Stimulated activated naive CD4-positive, alpha-beta T cell treated with Interleukin-2 at 50 U/mL for 16 hours (primary cell): ENCODE measurements at places on chromosomes 16 and 17.

DNA sequence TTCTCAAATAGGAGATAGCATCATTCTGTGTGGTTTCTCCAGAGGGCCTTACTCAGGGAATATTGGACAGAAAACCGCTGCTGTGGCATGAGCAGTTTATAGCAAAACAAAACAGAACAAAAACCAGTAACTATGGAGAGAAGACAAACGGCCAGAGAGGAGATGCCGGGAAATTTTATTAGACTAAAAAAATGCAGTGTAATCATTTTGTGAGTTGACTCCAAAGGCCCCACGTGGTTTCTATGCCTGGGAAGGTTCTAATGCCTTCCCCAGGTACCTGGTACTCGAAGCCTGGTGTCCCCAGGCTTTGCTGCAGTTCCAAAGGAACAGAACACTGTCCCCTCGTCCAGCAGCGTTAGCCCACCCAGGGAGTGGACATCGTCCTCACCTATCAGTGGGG is 12.9 kb upstream of the CACNG5 start:
- DNase-seq = no peak

DNA sequence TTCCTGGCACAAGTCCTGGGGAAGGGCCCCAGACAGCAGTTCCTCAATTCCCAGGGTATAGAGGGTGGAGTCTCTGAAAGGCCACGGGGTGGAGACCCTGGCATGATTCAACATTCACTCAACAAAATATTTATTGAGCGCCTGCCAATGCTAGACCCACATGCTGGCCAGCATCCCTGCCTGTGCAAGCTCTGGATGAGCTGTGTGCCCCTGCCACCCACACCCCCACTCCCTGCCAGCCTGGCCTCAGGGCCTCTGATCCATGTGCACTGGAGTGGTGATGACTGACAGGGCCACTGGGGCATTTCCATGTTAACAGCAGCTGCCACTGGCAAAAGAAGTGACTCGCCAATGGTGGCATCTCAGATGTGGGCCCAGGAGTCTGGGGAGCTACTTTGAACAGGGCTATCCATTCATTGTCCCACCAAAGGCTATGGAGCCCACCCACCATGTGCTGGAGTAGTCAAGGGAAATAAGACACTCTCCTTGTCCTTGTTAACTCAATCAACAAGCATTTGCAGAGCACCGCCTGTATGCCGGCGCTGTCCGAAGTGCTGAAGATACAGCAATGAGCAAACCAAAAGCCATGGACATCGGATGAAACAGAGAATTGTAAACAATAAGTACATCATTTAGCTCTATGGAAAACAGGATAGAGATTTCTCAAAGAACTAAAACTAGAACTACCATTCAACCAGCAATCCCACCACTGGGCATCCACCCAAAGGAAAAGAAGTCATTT is 3.0 kb upstream of the PRSS22 start:
- no peak for DNase-seq

DNA sequence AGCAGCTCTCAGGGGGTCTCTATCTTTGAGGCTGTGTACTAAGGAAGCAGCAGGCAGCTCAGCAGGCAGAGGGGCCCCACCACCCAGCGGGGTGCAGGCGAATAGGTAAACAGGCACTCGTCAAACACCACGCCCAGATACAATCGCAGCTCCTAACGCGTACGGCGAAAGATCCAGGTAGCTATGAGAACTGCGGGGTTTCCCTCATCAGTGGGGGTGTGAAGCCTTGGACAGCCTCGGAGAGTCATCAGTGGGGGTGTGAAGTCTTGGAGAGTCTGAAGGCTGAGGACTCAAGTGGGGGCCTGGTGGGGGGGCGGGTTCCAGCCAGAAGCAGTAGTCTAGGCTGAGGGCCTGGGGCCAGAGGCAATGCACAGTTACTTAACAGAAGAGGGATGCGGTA is 69.0 kb downstream of the RTN4RL1 start:
- DNase-seq = no peak

DNA sequence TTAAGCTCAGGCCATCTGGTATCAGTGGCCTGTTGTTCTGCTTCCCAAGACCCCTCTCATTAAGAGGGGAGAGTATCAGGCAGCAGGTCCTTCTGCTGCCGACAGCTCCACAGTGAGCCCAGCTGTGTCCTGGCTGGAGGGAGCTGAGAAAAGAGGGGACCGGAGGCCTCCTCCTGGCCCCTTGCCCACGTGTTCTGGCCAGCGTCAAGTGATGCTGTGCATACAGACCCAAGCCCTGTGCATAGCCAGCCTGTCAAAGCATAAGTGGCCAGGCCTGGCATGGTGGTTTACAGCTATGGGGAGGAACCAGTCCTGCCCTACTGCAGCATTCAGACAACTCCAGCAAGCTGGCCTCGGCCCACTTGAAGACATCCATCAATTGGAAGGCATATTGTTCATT is 48.0 kb downstream of the ABCC6 start:
- DNase-seq = no peak

- peak; percentile 12 for DNase-seq
These were observed 12.3 kb downstream of the LRRC3C start for GRCh38 chr17:39939588-39940419.

GRCh38 chr17:82320956-82321927 is 3.8 kb upstream of the CD7 start:
- peak; percentile 81 for DNase-seq

- no peak for DNase-seq
These were observed 5.0 kb downstream of the CHMP6 start for GRCh38 chr17:80996422-80997305.

DNA sequence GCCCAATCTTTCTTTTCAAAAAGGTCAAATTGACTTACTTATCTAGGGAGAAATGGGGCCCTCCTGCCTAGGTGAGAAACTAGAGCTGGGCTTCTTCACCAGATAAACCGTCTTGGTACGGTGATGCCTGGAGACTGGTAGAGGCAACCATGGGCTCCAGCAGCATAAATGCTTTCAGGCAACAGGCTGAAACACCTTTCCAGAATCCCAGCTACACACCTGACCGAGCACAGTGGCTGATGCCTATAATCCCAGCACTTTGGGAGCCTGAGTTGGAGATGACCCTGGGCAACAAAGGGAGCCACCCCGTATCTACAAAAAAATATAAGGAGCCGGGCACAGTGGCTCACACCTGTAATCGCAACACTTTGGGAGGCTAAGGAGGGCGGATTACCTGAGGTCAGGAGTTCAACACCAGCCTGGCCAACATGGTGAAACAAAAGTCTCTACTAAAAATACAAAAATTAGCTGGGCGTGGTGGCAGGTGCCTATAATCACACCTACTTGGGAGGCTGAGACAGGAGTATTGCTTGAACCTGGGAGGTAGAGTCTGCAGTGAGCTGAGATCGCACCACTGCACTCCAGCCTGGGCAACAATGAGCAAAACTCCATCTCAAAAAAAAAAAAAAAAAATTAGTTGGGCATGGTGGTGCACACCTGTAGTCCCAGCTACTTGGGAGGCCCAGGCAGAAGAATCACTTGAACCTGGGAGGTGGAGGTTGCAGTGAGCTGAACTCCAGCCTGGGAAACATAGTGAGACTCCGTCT is 8.0 kb downstream of the TRAF4 start:
- DNase-seq = no peak

- DNase-seq = no peak
These were observed 6.6 kb upstream of the KCTD5 start for GRCh38 chr16:2675714-2676113.

- DNase-seq = no peak
These were observed 5.0 kb downstream of the CARHSP1 start for GRCh38 chr16:8863594-8864424.

DNA sequence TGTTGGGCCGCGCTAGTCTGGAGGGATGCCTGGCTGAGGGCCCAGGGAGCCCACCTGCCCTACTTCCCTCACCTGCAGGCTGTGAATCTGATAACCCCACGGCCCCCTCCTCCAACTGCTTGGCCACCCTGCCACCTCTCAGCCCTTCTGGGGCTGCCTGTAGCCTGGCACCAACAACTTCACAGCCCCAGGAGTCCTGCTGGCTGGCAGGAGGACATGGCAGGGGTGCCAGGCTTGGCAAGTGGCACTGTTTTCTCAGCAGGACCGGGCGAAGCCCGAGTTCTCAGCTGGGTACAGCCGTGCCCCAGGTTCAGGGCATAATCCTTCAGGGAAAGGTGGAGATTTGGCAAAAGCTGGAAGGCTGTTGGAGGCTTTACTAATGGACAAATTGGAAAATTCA is 129.6 kb downstream of the CMIP start:
- no peak for DNase-seq

GRCh38 chr17:50460831-50461526 is 7.7 kb downstream of the CHAD start:
- DNase-seq = no peak

GRCh38 chr16:23802776-23803175 is 33.0 kb upstream of the PRKCB start:
- DNase-seq = no peak

DNA sequence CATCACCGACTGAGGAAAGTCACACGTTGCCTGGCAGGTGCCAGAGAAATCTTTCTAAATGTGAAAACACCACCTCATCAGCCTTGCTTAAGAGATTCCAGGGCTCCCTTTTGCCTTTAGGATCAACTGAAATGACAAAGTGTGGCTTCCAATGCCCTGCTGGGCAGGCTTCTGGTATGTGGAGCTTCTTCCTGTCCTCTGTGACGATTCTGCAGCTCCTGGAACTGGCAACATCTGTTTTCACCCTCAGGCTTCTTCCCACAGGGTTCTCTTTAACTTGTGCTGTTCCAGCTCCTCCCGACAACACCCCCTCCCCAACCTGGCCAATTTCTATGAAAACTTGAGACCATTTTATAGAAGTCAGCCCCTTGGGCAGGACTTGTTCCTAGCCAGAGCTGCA is 4.8 kb upstream of the ZDHHC1 start:
- DNase-seq = no peak

- DNase-seq = no peak
These were observed 16.6 kb downstream of the MYO15B start for GRCh38 chr17:75604034-75604695.

DNA sequence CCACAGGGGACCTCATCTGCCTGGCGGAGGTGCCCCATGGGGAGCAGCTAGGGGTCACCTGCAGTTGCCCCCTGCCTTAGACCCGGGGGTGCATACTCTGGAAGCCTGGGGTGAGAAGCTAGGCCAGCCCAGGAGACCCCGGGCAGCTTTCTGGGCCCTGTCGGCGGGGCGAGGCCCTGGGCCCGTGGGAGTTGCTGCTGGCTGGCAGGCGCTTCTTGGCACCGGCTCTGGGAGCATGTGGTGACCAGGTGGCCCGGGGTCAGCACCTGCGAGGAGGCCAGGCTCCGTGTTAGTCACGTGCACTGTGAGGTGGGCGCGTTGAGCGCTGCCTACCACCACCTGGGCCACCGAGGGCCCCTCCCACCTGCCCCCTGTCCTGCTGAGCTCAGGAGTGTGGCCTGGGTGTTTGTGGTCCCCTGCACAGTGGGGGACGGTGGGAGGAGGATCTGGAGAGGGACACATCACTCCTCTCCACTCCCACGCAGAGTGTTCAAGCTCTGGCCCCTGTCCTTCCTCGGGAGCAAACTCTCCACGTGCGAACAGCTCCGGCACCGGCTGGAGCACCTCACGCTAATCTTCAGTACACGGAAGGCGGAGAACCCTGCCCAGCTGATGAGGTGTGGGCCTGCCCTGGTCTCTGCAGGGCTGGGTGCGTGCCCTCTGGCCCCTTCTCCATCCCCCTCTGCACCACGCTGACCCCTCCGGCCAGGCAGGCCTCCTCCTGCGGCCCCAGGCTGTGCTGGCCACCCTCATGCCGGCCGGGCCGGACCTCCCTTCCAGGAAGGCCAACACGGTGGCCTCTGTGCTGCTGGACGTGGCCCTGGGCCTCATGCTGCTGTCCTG is 5.8 kb downstream of the PIGQ start:
- DNase-seq = no peak

- DNase-seq = no peak
These were observed 23.1 kb downstream of the COPRS start for GRCh38 chr17:31835984-31836383.

DNA sequence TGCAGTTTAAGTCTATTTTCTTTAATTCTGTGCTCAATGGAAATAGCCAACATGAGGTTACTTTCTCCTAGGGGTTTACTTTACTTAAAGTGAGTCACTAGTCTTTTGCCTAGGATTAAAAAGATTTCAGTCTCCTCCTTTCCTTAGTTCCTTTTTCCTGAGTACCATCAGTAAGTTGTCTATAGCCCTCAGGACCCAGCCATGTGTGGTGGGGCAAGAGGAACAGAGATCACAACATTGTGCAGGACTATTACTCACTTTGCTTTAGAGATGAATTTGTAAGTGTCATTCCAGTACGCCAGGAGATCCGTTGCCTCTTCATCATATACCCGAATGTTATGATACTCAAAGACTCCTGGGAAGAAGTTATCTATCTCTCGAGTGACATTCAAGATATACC is 27.7 kb upstream of the CORO6 start:
- no peak for DNase-seq

DNA sequence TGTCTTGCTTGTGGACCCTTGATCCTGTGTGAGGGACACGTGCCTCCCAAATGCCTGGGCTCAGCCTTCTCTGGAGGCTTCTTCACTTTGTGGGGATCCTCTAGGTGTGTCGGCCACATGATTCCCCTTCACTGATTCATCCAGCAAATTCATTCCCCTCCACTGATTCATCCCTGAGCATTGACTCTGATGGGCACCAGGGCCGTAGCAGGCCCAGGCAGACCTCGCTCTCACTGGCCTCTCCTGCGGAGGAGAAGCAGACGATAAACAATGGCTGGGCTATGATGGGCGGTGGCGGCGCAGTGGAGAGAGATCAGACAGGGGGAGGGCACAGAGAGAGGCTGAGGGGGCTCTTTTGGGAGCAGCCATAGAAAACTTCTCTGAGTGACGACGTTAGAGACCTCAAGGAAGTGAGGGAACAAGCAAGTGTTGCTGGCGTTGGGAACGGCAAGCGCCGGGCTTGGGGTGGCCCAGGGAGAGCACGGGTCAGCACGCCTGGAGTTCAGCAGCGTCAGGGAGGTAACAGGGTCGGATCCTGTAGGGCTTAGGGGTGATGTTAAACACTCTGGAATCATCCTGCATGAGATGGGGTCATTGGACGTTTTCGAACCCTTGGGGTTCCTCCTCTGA is 17.5 kb upstream of the RPTOR start:
- no peak for DNase-seq
